ENCODE measurements at places on chromosomes 11 and 22. TPM values are rescaled to one million over a fixed set of nuclear protein-coding genes. Genes with fewer than 3 reads are reported as not detected.

GRCh38 chr11:128551611-128552335 lies 35.6 kb downstream of the ETS1 start:
- no peak for DNase-seq

Gene CABP7
- total RNA-seq: 0.04 TPM

DNA sequence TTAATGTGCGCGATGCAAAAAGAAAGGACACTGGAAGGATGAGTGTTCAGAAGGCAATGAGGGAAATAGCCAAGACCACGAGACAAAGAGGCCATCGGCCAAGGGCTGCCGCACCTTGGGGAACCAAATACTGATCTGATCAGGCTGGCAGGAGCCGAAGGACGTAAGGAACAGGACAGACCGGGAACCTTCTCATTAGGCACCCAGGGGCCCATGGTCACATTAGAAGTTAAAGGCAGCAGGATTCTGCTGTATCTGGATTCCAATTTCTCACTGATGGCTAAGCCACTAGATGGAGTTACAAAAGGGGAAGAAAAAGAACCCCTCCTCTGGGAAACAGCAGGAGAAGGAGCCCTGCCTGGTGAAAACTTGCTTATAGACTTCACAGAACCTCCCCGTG lies 28.8 kb upstream of the CPT1A start:
- no peak for DNase-seq

Gene EHBP1L1
- total RNA-seq: 40.0 TPM

- no peak for DNase-seq
These were observed 22.3 kb upstream of the KCNJ11 start for GRCh38 chr11:17410606-17411379.

- no peak for DNase-seq
These were observed 60.4 kb downstream of the CHST1 start for GRCh38 chr11:45605051-45605450.

Gene ZDHHC5
- 23.5 TPM for total RNA-seq

DNA sequence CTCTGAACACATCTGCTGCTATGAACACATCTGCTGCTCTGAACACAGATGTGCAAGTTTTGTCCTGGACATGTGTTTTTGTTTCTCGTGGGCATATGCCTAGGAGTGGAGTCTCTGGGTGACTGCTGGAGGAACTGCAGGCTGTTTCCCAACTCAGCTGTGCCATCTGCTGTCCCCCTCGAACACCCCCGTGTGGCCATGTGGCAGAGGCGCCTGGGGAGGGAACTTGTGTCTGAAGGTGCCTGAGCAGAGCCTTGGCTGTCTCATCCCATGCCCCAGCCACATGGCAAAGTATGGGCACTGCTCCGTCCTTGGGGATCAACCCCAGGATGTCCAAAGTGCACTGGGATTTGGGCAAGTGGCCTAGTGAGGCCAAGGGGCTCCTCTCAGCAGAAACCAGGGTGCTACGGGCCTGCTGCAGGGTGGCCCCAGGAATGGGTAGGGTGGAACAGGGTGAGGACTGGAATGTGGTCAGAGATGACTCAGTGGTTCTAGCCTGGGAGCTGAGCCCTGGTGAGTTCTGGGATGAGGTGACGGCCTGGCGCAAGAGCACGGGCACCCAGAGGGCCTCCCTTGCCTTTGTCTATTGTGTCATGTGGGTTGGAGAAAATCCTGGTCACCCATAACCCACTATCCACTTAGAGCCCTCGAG lies 14.7 kb downstream of the GATD1 start:
- DNase-seq: peak; percentile 58

Gene ETS1
- total RNA-seq: 27.7 TPM

- DNase-seq: peak; percentile 77
These were observed 49.1 kb upstream of the A4GALT start for GRCh38 chr22:42769574-42770447.

- peak; percentile 86 for DNase-seq
These were observed 2.3 kb upstream of the ST3GAL4 start for GRCh38 chr11:126352934-126353801.

GRCh38 chr11:43010042-43010441 lies 301.8 kb upstream of the API5 start:
- DNase-seq: no peak

Gene TRPM5
- total RNA-seq: not detected

DNA sequence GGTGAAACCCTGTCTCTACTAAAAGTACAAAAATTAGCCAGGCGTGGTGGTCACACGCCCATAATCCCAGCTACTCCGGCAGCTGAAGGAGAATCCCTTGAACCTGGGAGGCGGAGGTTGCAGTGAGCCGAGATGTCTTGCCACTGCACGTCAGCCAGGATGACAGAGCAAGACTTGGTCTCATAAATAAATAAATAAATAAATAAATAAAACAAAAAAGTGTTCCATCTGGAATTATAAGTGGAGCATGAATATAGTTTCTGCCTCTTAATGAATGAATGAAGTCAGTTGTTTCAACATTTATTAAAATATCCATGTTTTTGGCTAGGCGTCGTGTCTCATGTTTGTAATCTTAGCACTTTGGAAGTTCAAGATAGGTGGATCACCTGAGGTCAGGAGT lies 27.1 kb downstream of the MRPL48 start:
- no peak for DNase-seq

- DNase-seq: peak; percentile 16
These were observed 433.2 kb downstream of the GUCY1A2 start for GRCh38 chr11:106585061-106585460.

- DNase-seq: no peak
These were observed 9.5 kb downstream of the GNB1L start for GRCh38 chr22:19845054-19845722.

DNA sequence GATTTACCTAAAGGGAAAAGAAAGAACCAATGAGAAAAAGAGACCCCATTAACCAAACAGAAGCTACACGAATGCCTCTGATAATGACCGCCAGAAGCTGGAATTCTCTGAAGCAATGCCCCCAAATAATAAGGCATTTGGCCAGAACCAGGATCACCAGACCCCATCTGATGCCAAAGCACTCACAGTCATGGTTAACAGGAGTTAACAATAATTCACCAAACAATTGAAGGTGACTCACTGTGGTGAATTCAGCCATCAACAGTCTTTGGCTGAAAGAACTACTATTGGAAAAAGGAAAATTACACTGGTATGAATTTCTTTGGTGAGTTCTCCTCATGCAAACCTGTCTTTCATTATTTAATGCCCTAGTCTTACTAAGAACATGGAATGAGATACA lies 21.9 kb upstream of the NFRKB start:
- no peak for DNase-seq

- no peak for DNase-seq
These were observed 11.7 kb downstream of the GVQW3 start for GRCh38 chr11:76392870-76393269.

GRCh38 chr11:115598257-115598901 lies 94.2 kb upstream of the CADM1 start:
- DNase-seq: no peak

Gene P2RX6
- 2.0 TPM for total RNA-seq

Gene TIMM10
- total RNA-seq: 118 TPM

DNA sequence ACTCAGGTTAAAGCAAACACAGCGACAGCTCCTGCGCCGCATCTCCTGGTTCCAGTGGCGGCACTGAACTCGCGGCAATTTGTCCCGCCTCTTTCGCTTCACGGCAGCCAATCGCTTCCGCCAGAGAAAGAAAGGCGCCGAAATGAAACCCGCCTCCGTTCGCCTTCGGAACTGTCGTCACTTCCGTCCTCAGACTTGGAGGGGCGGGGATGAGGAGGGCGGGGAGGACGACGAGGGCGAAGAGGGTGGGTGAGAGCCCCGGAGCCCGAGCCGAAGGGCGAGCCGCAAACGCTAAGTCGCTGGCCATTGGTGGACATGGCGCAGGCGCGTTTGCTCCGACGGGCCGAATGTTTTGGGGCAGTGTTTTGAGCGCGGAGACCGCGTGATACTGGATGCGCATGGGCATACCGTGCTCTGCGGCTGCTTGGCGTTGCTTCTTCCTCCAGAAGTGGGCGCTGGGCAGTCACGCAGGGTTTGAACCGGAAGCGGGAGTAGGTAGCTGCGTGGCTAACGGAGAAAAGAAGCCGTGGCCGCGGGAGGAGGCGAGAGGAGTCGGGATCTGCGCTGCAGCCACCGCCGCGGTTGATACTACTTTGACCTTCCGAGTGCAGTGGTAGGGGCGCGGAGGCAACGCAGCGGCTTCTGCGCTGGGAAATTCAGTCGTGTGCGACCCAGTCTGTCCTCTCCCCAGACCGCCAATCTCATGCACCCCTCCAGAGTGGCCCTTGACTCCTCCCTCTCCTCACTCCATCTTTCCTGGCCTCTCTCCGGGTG lies at the start of the genes ATM and NPAT:
Gene ATM, plus strand, starts transcription at position 494 of the 774 bp plus-strand sequence. CDS start 4,558 bp downstream, outside the sequence.
Gene NPAT, minus strand, starts transcription at position 65 of the 774 bp plus-strand sequence. CDS start 102 bp downstream, outside the sequence.
- DNase-seq: peak; percentile 99

Gene LRRN4CL
- total RNA-seq: 0.14 TPM

GRCh38 chr22:38397189-38398085 lies 57.6 kb downstream of the KCNJ4 start:
- no peak for DNase-seq

All from H4 (cell line).